Activated T-cell treated with anti-CD3 and anti-CD28 coated beads, Interleukin-2, amount 50 U/mL, for 24 hours (primary cell): ENCODE measurements at places on chromosomes 2 and 18.

DNA sequence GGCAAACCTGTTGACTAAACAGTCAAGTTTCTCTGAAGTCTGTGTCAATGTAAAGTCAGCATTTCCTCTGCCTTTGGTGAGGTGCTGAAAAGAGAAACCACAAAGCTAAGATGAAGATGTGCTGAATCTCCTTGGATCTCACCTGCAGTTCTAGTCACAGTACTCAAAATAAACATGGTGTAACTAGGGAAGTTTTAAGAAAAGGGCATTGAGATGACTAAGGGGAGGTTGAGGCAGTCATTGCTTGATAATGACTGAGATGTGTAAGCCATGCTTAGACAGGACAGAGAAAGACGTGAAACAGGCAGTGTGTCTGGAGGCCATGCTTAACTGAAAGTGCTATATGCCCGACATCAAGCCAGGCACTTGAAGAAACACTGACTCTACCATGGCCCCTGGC lies 1010.0 kb upstream of the CELF4 start:
- H3K4me3 ChIP-seq = no peak overlapping the region
- no peaks in the 10 kb centered on the region for H3K36me3 ChIP-seq
- no peaks in the 10 kb centered on the region for H3K27me3 ChIP-seq
- H3K27ac ChIP-seq = no peak overlapping the region
- no peak for DNase-seq

- H3K4me1 ChIP-seq = no peaks in the 10 kb centered on the region
- H3K27ac ChIP-seq = no peak overlapping the region
- H3K4me3 ChIP-seq = no peak overlapping the region
- H3K36me3 ChIP-seq = no peaks in the 10 kb centered on the region
- no peak for DNase-seq
- peaks cover 2% of the 10 kb centered on the region for H3K27me3 ChIP-seq
These were observed 164.1 kb upstream of the FBXO11 start for GRCh38 chr2:48070415-48070814.

GRCh38 chr2:147632198-147632597 lies 212.6 kb upstream of the ACVR2A start:
- H3K27me3 ChIP-seq = no peaks in the 10 kb centered on the region
- H3K4me3 ChIP-seq = no peak overlapping the region
- H3K36me3 ChIP-seq = no peaks in the 10 kb centered on the region
- H3K27ac ChIP-seq = no peak overlapping the region

GRCh38 chr2:164008752-164009151 lies 272.9 kb upstream of the FIGN start:
- H3K4me1 ChIP-seq = no peaks in the 10 kb centered on the region
- DNase-seq = no peak
- H3K36me3 ChIP-seq = no peaks in the 10 kb centered on the region

GRCh38 chr2:236986524-236987330 lies 99.0 kb upstream of the COPS8 start:
- H3K27me3 ChIP-seq = peaks cover 16% of the 10 kb centered on the region
- no peak overlapping the region for H3K27ac ChIP-seq
- no peaks in the 10 kb centered on the region for H3K4me1 ChIP-seq
- no peak for DNase-seq
- no peaks in the 10 kb centered on the region for H3K36me3 ChIP-seq

GRCh38 chr18:40707797-40708196 lies 1247.2 kb upstream of the PIK3C3 start:
- no peaks in the 10 kb centered on the region for H3K36me3 ChIP-seq
- H3K4me1 ChIP-seq = no peaks in the 10 kb centered on the region
- no peaks in the 10 kb centered on the region for H3K27me3 ChIP-seq
- no peak overlapping the region for H3K4me3 ChIP-seq
- H3K27ac ChIP-seq = no peak overlapping the region
- no peak for DNase-seq

- H3K4me3 ChIP-seq = no peak overlapping the region
- H3K27me3 ChIP-seq = no peaks in the 10 kb centered on the region
- peak overlapping the region; percentile 73 for H3K27ac ChIP-seq
- peaks cover 48% of the 10 kb centered on the region for H3K4me1 ChIP-seq
These were observed 108.5 kb upstream of the PGAP1 start for GRCh38 chr2:197035002-197035401.

GRCh38 chr2:108924580-108925251 lies 64.3 kb downstream of the EDAR start:
- no peaks in the 10 kb centered on the region for H3K27me3 ChIP-seq
- no peak overlapping the region for H3K4me3 ChIP-seq
- DNase-seq = no peak
- no peak overlapping the region for H3K27ac ChIP-seq
- peaks cover 5% of the 10 kb centered on the region for H3K4me1 ChIP-seq

DNA sequence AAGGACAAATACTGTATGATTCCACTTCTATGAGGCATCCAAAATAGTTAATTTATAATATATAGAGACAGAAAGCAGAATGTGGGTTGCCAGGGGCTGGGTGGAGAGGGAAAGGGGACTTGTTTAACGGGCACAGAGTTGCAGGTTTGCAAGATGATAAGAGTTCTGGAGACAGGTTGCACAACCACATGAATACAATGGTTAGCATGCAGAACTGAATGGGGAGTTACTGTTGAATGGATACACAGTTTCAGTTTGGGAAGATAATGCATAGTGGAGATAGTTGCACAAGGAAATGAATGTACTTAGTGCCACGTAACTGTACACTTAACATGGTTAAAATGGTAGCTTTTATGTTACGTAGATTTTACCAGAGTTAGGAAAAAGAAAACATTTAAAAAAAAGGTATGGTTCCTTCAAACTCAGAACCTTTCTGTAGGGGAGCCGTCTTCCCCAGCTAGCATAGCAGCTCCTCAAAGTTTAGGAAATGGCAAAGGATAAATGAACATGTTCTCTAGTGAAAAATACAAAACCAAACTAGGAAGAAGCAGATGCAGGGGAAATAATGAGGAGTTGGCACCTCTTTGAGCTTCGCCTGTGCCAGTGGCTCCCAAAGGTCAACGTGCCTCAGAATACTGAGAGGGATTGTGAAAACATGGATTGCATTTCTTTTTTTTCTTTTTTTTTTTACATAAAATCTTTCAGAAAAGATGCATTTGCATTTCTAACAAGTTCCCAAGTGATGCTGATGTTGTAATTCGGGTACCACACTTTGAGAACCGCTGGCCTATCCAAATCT lies 95.2 kb downstream of the ZCCHC2 start:
- no peak for DNase-seq
- no peaks in the 10 kb centered on the region for H3K4me1 ChIP-seq
- peaks cover 40% of the 10 kb centered on the region for H3K27me3 ChIP-seq
- H3K27ac ChIP-seq = no peak overlapping the region

DNA sequence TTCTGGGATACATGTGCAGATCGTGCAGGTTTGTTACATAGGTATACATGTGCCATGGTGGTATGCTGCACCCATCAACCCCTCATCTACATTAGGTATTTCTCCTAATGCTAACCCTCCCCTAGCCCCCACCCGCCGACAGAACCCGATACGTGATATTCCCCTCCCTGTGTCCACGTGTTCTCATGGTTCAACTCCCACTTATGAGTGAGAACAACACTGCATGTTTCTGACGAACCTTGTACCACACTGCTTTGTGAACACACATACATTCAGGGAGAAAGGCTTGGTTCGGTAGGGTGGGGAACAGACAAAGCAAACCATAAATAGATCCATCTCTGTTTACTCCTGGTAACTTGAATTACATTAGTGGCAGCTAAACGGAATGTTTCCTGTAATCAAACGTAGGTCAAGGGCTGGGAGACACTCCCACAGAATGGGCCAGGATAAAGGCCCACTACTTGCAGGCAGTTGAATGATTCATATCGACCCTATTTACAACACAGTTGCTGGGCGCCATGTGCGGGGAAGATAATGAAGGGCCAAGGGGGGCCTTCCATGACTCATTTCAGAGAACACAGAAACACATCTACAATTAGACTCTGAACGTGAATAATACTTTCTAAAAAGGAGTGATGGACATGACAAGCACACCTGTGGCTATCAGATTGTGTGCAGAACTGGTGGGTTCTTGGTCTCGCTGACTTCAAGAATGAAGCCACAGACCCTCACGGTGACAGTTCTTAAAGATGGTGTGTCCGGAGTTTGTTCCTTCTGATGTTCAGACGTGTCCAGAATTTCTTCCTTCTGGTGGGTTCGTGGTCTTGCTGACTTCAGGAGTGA lies 56.8 kb upstream of the KIDINS220 start:
- H3K4me1 ChIP-seq = no peaks in the 10 kb centered on the region
- DNase-seq = no peak
- no peaks in the 10 kb centered on the region for H3K27me3 ChIP-seq

- H3K36me3 ChIP-seq = no peaks in the 10 kb centered on the region
- no peak overlapping the region for H3K4me3 ChIP-seq
- DNase-seq = no peak
- H3K27me3 ChIP-seq = no peaks in the 10 kb centered on the region
These were observed 62.1 kb upstream of the SLC16A14 start for GRCh38 chr2:230130668-230131364.

DNA sequence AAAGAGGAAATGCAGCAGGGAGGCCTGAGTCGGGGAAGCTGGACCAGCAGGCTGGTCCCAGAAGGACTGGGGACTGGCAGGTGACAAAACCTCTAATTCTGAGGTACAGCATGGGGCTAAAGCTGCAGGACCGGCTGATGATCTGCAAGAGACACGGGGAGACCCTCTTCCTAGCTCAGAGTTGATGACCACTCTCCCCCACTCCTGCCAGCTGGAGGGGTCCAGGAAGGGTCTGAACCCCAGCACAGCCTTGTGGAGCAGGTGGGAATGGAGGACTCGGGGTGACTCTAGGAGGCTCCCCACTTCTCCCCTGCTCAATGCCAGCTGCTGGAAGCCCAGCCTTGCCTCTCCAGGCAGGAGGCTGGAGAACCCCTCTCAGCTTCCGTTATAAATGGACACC lies 67.7 kb downstream of the TWIST2 start:
- H3K27ac ChIP-seq = peak overlapping the region; percentile 28
- no peak for DNase-seq
- no peak overlapping the region for H3K4me3 ChIP-seq

GRCh38 chr2:127176371-127177311 lies 43.5 kb downstream of the CYP27C1 start:
- no peak overlapping the region for H3K27ac ChIP-seq
- H3K4me1 ChIP-seq = no peaks in the 10 kb centered on the region
- H3K27me3 ChIP-seq = peaks cover 2% of the 10 kb centered on the region
- H3K36me3 ChIP-seq = no peaks in the 10 kb centered on the region
- no peak for DNase-seq

DNA sequence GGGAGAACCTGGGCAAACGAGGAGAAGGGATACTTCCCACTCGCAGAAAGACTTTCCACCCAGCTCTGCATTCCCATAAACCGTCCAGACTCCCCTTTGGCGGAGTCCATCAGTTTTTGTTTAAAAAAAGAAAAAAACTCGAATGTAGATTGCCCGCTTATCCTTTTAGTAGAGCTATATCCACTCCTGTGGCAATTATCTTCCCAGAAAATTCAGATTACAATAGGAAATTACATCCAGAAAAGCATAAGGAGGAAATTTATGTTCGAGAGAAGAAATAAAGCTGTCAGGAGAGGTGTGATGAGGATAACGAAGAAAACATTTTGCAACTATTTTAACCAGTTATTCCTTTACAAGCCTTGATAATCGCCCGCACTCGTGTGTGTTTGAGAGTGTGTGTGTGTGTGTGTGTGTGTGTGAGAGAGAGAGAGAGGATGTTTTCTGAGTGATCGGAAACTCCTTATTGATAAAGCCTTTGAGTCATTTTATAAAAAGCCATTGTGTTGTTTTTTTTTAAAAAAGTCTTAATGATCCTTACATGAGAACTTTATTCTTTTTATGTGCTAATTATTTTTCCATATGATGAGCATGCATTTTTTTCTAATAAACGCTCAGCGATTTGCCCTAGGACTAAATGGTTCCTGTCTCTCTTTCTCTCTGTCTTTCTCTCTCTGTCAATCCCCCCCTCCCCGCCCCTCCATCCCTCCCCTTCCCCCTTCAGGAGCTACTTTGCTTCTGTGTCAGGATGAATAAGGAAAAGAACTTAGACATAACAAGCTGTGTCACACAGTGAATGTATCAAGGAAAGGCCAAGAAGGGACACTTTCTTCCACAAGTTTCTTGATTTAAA lies 1.1 kb upstream of the PPP3R1 start:
- peak overlapping the region; percentile 98 for H3K4me3 ChIP-seq
- DNase-seq = no peak
- peak overlapping the region; percentile 99 for H3K27ac ChIP-seq
- H3K36me3 ChIP-seq = peaks cover 31% of the 10 kb centered on the region
- H3K27me3 ChIP-seq = no peaks in the 10 kb centered on the region

GRCh38 chr2:159961037-159961436 lies 101.4 kb downstream of the PLA2R1 start:
- H3K4me1 ChIP-seq = peaks cover 21% of the 10 kb centered on the region
- no peak for DNase-seq
- no peak overlapping the region for H3K27ac ChIP-seq
- peaks cover 13% of the 10 kb centered on the region for H3K27me3 ChIP-seq

- H3K27me3 ChIP-seq = peaks cover 5% of the 10 kb centered on the region
- DNase-seq = no peak
- H3K27ac ChIP-seq = no peak overlapping the region
- no peaks in the 10 kb centered on the region for H3K4me1 ChIP-seq
These were observed 72.1 kb upstream of the FAM98A start for GRCh38 chr2:33671198-33671597.

DNA sequence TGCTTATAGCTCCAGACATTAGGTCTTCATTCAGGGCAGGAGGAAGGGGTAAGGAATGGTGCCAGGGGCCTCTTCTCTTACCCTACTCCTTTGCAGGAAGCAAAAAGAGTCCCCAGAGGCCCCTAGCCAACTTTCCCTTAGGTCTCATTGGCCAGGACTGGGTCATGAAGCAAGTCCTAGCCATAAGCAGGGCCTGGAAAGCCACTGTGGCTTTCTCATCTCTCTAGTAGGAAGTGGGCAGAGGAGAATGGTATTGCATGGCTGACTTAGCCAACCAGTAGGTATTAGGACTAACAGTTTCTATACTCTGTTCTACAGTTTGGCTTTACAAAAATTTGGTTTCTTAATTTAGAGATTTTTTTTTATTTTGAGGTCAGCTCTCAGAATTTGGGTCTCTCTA lies 4.8 kb downstream of the FAM228A start:
- no peak for DNase-seq

DNA sequence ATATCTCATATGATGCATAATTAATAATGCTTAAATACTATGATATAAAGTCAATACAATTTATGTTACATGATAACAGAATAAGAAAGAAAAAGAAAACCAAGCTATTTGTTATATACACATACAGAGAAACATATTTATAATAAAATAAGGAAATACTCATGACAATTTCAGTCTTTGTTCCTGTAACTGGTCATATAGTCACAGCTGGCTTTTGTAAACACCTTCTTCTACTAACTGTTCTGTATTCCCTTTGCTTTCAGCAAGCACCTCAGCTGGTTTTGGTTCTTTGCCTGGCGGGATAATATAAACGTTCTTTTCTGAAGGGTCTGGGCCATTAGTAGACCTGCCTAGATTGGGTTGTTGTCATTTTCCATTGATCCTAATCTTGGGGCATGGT lies 158.5 kb downstream of the COPS8 start:
- H3K27me3 ChIP-seq = peaks cover 17% of the 10 kb centered on the region
- no peak for DNase-seq
- no peak overlapping the region for H3K27ac ChIP-seq
- no peak overlapping the region for H3K4me3 ChIP-seq

GRCh38 chr2:240958366-240959213 lies 39.8 kb upstream of the SNED1 start:
- peaks cover 3% of the 10 kb centered on the region for H3K27me3 ChIP-seq
- no peaks in the 10 kb centered on the region for H3K4me1 ChIP-seq
- H3K4me3 ChIP-seq = no peak overlapping the region
- H3K27ac ChIP-seq = no peak overlapping the region
- DNase-seq = peak; percentile 15

GRCh38 chr2:42906111-42906556 lies 113.8 kb upstream of the HAAO start:
- H3K36me3 ChIP-seq = no peaks in the 10 kb centered on the region
- no peak overlapping the region for H3K27ac ChIP-seq
- no peak overlapping the region for H3K4me3 ChIP-seq
- H3K27me3 ChIP-seq = peaks cover 14% of the 10 kb centered on the region
- DNase-seq = no peak
